ENCODE measurements at places on chromosomes 1 and 21.

GRCh38 chr1:19758227-19758830, 41.4 kb downstream of the TMCO4 start:
- DNase-seq: no peak

- no peak for DNase-seq
Measured at GRCh38 chr21:36965720-36966065, 776 bp downstream of the HLCS start.

DNA sequence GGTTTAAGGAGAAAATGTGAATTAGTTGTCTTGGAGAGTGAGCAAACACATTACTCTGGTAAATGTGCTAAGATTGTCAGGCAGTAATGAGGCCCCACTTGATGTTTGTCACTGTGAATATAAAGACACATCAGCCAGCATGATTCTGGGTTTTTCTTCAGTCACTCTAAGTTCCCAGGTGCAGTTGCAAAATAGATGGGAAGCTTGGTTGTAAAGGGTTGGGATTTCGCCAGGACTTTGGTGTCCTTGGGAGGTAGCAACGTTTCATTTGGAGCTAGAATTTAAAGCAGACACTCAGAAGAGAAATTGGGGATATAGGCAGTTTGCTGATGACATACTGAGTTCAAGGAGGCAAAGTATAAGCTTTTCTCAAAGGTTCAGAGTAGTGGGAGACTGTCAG, 154.3 kb downstream of the MAST2 start:
- no peak for DNase-seq

GRCh38 chr1:74222701-74223100, 12.5 kb upstream of the TNNI3K start:
- no peak for DNase-seq

- DNase-seq: no peak
Measured at GRCh38 chr1:2983319-2983705, 38.0 kb upstream of the ACTRT2 start.

DNA sequence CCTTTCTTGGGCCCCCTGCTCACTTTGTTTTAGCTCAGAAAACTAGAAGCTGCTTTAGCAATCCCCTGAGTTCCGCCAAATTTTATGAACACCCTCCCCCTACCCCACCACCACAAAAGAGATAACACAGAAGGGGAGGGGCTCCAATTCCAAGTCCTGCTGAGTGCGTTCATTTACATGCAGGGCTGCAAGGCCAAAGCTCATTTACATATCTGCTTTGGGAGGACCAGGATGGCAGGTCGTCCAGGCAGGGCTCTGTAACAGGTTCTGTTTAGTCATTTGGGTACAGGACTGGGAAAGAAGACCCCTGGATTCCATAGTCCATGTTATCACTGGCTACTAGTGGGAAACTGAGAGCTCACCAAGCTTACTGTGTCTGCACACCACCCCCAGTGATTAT, 35.9 kb upstream of the KIF21B start:
- no peak for DNase-seq

DNA sequence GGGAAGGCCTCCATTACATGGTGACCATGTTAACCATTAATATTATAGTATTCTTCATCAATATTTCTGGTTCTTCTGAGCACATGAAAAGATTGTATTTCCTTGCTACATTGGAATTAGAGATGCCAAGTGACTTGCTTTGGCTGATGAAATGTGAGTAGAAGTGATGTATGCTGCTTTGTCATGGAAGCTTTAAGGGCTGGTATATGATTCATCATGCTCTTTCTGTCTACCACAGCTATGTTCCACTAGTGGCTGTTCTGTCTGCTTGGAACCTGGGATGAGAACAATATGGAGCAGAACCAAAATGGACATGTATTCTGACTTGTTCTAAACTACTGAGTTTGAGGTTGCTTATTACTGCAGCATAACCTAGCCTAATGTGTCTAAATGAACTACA, 163.3 kb downstream of the TM2D1 start:
- no peak for DNase-seq

- no peak for DNase-seq
Measured at GRCh38 chr1:104702731-104703130, 953.0 kb downstream of the AMY1C start.
